ENCODE measurements at places on chromosomes 12 and 14. TPM values are rescaled to one million over a fixed set of nuclear protein-coding genes. Genes with fewer than 3 reads are reported as not detected.

DNA sequence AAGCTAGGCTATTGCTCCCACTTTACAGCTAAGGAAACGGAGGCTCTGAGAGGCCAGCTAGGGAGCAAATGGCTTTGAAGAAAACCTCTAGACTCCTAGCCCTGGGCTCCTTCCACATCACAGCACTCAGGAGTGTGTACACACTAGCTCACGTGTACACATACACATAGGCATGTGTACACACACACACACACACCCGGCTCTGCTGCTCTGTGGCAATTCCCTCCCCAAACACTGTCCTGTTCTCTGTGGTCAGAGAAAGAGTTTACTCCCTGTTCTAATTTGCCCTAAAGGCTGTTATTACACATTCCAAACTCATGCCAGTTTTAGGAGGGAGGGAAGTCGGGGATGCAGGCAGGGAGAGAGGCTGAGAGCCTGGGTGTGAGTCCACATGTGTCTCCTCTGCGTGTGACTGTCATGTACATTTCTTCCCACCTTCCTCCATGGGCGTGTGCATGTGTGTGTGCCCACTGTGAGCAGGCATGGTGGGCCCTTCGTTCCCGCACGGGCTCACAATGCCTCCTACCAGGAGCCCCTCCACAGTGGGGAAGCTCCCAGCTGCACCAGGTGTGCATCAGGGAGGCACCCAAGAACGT, 14.2 kb downstream of the TRPV4 start:
- H3K4me1 ChIP-seq: no peaks in the 10 kb centered on the region
- H3K36me3 ChIP-seq: no peaks in the 10 kb centered on the region
- H3K27ac ChIP-seq: no peak overlapping the region
- no peaks in the 10 kb centered on the region for H3K27me3 ChIP-seq
- no peak for DNase-seq
- no peak overlapping the region for H3K4me3 ChIP-seq

DNA sequence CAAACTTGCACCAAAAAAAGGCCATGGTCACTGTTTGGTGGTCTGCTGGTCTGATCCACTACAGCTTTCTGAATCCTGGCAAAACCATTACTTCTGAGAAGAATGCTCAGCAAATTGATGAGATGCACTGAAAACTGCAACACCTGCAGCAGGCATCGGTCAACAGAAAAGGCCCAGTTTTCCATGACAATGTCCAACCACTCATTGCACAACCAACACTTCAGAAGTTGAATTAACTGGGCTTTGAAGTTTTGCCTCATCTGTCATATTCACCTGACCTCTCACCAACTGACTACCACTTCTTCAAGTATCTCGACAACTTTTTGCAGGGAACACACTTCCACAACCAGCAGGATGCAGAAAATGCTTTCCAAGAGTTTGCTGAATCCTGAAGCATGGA, 7.0 kb upstream of the DHRS2 start:
- H3K4me1 ChIP-seq: peaks cover 5% of the 10 kb centered on the region
- no peak overlapping the region for H3K4me3 ChIP-seq
- peaks cover 3% of the 10 kb centered on the region for H3K36me3 ChIP-seq
- no peak overlapping the region for H3K27ac ChIP-seq

DNA sequence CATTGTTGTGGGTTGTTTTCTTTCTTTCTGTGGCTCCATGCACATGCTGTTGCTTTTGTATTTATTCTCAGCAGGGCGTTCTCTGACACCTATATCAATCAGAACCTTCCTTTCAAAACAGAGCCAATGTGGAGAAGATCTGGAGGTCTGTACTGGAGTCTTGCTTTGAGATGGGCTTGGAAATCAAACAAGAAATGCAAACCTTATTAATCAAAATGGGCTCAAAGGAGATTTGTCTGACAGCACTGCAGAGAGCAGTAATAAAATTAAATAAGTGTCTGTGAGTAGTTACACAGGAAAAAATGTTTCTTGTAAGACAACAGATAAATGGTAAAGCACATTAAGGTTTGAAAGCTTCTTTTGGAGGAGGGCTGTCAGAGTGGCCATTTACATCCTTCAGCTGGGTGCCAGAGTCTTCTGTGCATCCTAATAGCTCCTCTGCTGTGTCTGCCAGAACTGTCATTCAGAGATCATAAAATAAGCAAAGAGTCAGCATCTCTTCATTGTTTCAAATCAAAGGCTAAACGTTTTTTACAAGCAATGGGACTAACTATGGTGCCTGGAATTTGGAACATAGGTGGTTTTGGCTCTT, 414.3 kb downstream of the NAV3 start:
- DNase-seq: no peak
- H3K27ac ChIP-seq: no peak overlapping the region

PSMB11 gene
- total RNA-seq: not detected

CACNA1C gene
- 0.11 TPM for total RNA-seq

STYK1 gene
- not detected for total RNA-seq
